Activated T-cell treated with anti-CD3 and anti-CD28 coated beads for 48 hours (primary cell): ENCODE measurements at places on chromosomes 13 and 19.

- no peak for DNase-seq
Measured at GRCh38 chr19:58010507-58010906, 7.9 kb upstream of the ZNF606 start.

DNA sequence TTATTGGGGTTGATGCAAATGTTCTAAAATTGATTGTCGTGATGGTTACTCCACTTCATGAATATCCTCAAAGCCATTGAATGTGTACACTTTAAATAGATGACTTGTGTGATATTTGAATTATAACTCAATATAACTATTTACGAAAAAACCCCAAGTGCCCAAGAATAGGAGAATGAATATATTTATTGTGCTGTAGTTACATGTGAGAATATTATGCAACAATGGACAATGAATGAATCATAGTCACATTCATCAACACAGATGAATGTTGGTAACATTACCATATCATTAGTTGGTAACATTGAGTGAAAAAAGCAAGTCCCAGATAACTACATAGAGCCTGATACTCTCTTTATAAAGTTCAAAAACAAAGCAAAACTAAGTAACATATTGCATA is 127.8 kb upstream of the UBL3 start:
- DNase-seq: no peak

DNA sequence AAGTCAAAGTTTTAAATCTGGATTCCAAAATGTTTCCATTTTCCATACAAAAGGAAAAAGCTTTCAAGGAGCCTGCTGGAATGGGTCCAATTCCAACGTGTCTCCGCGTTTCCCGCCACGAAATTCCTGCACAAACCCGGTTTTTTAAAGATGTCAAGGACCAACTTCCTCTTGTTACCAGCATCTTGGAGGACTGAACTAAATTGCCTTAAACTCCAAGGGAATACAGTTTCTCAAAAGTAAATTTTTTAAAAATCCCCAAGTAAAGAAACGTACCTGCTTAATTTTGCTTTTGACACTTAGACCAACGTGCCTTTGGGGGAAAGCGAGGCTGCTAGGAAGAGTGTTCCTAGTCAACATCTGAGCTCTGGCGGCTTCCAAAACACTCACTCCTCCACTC is 12.3 kb upstream of the SOX1 start:
- DNase-seq: no peak

- no peak for DNase-seq
Measured at GRCh38 chr19:12689581-12690216, 1.9 kb downstream of the GNG14 start.

GRCh38 chr19:15378534-15379082 is 979 bp downstream of the AKAP8 start:
- peak; percentile 45 for DNase-seq

- DNase-seq: peak; percentile 35
Measured at GRCh38 chr19:1847684-1848398, 442 bp downstream of the REXO1 start.

- no peak for DNase-seq
Measured at GRCh38 chr13:48004201-48004600, 3.1 kb upstream of the SUCLA2 start.

GRCh38 chr13:30026909-30027308 is 176.5 kb upstream of the UBL3 start:
- no peak for DNase-seq

DNA sequence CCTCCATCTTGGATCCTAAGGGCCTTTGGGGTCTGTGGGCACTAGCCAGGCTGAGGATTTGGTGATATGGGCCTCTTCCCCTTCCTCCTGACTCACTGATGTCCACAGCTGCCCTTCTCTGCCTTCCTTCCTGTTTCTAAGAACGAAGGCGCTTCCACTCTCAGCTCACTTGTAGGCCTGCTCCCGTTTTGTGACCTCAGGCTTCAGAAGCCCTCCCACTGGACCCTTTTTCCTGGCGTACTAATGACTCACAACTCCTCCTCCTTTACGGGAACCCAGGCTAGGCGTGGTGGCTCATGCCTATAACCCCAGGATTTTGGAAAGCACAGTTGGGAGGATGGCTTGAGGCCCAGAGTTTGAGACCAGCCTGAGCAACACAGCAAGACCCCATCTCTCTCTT is 55.6 kb downstream of the TMED1 start:
- no peak for DNase-seq

GRCh38 chr13:27789153-27789494 is 3.2 kb upstream of the GSX1 start:
- DNase-seq: no peak

GRCh38 chr13:28955264-28955966 is 135.3 kb downstream of the MTUS2 start:
- no peak for DNase-seq

DNA sequence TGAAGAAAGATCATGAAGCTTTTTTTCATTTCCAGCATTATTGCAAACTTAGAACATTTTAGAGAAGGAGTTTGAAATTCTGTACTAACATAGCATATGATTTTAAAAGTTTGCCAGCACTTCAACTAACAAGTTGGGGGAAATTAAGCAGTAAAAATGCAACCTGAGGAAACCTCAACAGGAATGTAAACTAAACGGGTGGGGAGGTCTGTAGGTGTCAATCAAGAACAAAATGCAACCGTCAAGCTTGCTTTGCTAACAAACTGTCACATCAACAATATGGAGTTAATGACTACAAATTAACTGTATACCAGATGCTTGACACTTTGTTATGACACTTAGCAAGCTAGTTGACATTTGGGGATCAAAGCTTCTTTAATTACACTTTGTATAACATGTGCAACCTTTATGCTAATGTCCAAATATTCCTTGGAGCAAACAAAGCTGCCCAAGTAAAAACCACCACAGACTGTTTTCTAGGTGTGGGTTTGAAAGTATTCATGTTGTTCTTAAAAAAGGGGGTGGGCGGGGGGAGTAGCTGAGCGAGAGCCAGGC is 52.1 kb downstream of the DACH1 start:
- DNase-seq: no peak

- no peak for DNase-seq
Measured at GRCh38 chr19:17220207-17220758, 5.1 kb downstream of the USE1 start.

GRCh38 chr19:22052644-22053013 is 345 bp downstream of the ZNF257 start:
- peak; percentile 15 for DNase-seq

- DNase-seq: no peak
Measured at GRCh38 chr13:22161871-22162270, 491.0 kb downstream of the FGF9 start.

GRCh38 chr19:52542984-52543664 is 15.7 kb downstream of the ZNF808 start:
- DNase-seq: no peak

DNA sequence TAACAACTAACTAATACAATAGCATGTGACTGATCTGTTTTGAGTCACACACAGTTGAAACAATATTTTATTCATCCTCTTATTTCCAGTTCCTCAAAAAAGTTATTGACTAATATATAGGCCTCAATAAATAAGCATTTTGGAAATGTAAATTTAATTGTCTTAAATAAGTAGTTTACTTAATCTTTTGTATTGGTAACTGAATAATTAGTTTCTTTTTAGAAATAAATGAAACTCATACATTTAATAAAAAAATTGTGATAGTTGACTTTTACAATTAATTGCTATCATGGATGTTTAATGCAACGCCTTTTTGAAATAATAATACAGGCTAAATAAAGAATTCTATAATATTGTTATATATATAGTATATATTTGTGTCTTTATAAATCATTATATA is 500.8 kb upstream of the PCDH20 start:
- DNase-seq: no peak

- DNase-seq: no peak
Measured at GRCh38 chr13:98746968-98747367, 5.5 kb downstream of the SLC15A1 start.

- DNase-seq: no peak
Measured at GRCh38 chr13:112626761-112627160, 38.8 kb upstream of the TUBGCP3 start.

DNA sequence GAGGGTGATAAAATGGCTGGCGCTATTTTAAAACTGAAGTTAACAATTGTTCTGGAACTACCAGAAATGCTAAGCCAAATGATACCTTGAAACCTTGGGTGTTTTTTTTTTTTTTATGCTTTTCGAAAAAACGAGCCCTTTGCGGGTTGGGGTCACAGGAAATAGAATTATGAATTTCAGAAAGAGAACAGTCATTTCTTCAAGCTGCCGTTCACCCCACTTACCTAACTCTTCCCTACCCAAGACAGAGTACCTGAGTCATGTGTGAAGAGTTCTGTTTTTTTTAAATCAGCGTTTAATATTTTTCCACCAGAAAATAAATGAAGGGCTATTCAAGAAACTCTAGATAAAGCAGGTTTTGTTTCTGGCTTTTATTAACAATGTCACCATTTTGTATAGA is 35.3 kb downstream of the KLF2 start:
- no peak for DNase-seq

DNA sequence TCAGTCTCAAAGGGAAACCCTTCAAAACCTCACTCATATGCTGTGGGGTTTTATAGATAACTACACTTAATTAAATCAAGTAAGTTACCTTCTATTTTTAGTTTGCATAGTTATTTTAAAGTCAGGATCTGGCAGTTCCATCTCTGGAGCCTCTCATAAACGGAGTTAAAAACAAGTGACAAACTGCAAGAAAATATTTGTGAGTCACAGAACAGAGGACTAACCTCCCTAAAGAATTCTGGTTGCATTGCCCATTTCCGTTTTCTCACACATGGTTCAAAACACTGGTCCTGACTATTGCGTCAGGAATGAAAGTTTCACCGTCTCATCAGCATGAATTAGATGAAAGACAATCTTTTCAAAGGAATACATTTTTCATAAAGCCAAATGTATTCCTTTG is 10.6 kb downstream of the RXFP2 start:
- no peak for DNase-seq

GRCh38 chr13:98280176-98280510 is 103.1 kb upstream of the RNF113B start:
- DNase-seq: no peak

- DNase-seq: no peak
Measured at GRCh38 chr19:33814181-33815165, 17.8 kb downstream of the KCTD15 start.

DNA sequence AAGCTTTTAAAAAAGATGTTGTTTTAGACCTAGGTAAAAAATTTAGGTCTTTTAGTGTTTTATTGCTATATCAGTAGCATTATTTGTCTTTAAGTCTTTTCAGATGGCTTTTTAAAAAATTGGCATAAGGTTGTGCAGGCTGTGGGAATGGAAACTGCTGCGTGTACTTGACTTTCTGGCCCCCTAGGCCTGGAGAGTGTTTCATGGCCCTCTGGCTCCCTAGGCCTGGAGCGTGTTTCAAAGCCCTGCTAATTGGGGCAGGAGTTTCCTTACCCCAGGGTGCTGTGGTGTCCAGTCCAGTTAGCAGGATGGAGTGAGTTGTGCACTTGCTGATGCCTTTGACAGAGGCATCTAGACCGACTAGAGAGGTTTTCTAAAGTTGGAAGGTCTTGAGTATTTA is 23.8 kb downstream of the PRAM1 start:
- no peak for DNase-seq

DNA sequence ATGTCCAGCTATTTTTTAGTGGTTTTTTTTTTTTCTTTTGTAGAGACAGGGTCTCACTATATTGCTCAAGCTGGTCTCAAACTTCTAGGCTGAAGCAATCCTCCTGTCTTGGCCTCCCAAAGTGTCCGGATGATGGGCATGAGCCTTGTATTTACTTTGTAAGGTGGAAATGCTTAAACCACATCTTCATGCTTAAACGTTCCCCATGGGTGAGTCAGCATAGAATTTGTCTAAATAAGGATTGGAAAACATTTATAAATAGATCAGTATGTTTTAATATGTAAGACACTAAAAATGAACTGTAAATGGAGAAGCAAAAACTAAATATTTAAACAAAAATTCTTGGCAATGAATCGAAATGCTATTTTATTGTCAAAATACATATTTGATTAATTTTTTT is 698.0 kb downstream of the PCDH9 start:
- no peak for DNase-seq

DNA sequence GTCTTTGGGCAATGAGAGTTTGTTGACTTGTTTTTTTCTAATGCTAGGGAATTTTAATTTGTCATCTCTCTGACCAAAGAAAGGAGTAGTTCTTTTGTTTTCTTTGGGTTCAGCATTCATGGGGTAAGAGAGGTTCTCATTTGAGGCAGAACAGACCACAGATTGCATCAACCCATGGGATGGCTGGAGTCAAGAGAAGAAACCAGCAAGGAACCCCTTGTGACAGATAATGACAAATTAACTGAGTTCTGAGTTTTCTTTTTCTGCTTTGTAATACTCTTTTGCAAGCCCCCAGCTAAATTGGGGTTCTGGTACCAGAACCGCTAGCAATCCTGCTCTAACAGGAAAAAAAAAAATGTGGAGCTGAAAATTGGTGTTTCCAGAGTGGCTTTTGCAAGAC is 864.1 kb downstream of the DIAPH3 start:
- no peak for DNase-seq

- no peak for DNase-seq
Measured at GRCh38 chr19:51128227-51128626, 3.5 kb downstream of the SIGLEC9 start.

DNA sequence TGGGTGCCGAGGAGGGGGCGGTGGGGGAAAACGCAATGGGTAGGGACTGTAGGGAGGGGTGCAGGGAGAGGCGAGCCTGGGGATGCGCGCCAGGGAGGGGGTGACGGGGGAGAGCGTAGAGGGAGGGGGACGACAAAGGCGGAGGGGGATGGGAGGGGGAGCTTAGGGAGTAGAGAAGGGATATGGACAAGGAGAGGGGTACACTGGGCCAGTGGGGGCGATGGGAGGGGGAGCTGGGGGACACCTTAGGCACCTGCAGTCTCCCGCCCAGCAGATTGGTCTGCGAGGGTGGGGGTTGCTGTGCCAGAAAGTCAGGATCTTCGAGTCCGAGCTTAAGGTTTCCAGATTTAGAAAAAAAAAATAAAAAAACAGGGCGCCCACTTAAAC is 15.7 kb downstream of the CCDC124 start:
- no peak for DNase-seq

- DNase-seq: no peak
Measured at GRCh38 chr19:29515706-29516357, 10.0 kb upstream of the VSTM2B start.

- no peak for DNase-seq
Measured at GRCh38 chr19:18304208-18304457, 18.7 kb downstream of the LSM4 start.

DNA sequence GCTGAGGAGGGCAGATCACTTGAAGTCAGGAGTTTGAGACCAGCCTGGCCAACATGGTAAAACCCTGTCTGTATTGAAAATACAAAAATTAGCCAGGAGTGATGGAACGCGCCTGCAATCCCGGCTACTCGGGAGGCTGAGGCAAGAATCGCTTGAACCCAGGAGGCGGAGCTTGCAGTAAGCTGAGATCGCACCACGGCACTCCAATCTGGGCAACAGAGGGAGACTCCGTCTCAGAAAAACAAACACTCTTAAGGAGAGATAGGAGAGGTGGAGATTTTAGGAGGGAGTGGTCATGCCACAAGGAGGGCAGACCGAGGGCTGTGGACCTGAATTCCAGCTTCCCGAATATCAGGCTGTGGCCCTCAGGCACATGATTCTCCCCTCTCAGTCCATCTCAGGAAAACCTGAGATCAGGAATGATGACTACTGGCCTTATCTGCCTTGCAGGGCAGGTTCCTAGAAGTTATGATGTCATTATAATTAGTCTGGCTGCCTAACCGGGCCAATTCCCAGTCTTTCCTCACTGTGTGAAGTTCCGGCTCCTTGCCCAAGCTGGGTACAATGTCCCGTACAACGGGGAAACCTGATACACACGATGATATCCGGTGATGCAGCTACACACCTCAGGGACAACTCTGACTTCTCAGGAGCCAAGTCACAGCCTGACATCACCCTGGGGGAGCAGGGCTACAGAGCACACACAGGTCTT is 2.5 kb downstream of the SLC35E1 start:
- no peak for DNase-seq
